ENCODE measurements at places on chromosomes 1 and 21.

GRCh38 chr1:60461925-60462595 lies 388.5 kb upstream of the C1orf87 start:
- DNase-seq, result no peak

DNA sequence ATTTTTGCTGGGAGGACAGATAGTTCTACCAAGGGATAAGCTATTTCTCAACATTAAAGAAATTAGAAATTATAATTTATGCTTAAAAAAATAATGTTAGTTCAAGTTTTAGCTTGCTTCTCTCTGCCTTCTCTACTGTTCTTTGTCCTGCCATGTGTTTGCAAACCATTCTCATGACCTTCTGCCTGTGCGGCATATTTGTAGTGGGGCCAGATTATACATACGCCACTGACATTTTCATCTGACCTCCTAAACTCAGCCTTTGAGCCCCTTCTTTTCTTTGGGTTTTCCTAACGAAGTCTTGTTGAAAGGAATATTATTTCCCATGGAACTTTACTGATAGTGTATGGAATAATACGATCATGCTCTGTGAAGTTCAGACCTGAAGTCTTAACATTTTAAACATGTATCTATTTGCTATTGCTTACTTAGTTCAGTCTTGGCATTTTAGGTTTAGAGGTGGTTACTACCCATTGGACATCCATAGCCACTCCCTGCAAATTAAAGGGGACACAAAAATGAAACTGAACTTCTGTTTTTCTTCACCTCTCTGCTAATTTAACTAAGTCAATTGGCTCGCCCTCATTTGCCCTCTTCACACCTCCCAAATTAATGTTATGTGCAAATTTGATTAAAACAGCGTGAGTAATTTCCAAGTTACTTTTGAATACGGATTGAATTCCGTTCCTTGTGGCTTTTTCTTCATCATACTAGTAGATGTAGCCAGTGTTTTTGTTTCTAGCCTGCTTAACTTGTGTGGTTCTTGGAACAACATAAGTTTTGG lies 15.6 kb downstream of the LRRC8D start:
- DNase-seq, result no peak

DNA sequence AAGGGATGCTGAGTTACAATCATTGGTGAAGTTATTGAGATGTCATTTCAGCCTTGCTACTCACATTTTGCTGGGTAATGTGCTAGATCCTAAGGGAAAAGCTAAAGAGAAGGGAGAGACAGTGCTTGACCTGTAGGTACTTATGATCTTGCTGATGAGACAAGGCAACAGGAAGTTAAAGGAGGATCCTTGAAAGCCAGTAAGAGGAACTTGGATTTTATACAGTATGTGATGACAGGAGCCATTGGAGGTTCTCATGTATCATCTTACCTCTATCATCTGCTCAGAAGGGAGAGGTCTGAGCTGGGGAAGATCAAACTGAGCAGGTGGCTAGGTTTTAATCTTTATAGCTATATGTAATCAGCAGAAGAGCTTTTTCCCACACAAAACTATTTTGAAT lies 6.3 kb downstream of the APOBEC4 start:
- DNase-seq, result no peak

- no peak for DNase-seq
Observed at GRCh38 chr1:199221371-199222150, 582.7 kb downstream of the PTPRC start.

Measured in smooth muscle cell of the brain vasculature (primary cell).